Activated gamma-delta T cell (primary cell): ENCODE measurements at places on chromosomes 16 and 17.

DNA sequence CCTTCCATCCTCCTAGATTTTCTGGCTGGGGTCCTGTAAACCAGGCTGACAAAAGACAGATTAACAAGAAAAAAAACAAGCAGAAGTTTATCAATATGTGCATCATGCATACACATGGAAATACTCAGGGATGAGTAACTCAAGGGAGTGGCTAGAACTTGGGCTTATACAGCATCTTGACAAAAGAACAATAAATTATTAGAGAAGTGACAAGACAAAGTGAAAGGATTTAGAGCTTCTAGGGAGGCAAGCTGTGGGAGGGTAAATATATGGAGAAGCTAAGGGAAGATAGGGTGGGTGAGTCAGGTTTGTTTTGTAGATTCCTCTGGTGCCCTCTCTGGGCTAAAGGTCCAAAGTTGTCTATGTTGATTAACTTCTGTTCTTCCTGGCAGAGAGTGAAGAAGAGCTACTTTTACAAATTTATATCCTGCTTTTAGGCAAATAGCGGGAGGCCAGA lies 48.0 kb upstream of the NDRG4 start:
- DNase-seq, result no peak

- no peak for DNase-seq
Observed at GRCh38 chr16:89345642-89346150, 128.2 kb downstream of the ZNF778 start.

- no peak for DNase-seq
Observed at GRCh38 chr17:44309472-44309871, 1.1 kb downstream of the RUNDC3A start.

DNA sequence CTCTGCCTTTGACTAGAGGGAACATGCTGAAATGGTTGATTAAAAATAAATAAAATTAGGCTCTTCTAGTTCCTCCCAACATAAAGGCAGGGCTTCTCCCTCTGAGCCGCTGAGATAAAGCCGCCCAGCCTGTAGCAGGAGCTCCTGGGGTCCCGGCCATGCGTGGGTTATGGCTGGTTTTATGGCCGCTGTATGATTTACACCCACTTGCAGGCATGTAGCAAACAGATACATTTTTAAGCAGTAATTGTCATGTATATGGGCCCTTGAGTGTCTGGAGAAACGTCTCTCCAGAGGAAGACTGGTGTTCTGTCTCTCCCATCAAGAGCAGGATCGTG lies 201.0 kb upstream of the TNRC6C start:
- no peak for DNase-seq

GRCh38 chr17:56602292-56603130 lies 9.0 kb downstream of the NOG start:
- no peak for DNase-seq

- no peak for DNase-seq
Observed at GRCh38 chr17:59327121-59327980, 4.1 kb upstream of the YPEL2 start.

DNA sequence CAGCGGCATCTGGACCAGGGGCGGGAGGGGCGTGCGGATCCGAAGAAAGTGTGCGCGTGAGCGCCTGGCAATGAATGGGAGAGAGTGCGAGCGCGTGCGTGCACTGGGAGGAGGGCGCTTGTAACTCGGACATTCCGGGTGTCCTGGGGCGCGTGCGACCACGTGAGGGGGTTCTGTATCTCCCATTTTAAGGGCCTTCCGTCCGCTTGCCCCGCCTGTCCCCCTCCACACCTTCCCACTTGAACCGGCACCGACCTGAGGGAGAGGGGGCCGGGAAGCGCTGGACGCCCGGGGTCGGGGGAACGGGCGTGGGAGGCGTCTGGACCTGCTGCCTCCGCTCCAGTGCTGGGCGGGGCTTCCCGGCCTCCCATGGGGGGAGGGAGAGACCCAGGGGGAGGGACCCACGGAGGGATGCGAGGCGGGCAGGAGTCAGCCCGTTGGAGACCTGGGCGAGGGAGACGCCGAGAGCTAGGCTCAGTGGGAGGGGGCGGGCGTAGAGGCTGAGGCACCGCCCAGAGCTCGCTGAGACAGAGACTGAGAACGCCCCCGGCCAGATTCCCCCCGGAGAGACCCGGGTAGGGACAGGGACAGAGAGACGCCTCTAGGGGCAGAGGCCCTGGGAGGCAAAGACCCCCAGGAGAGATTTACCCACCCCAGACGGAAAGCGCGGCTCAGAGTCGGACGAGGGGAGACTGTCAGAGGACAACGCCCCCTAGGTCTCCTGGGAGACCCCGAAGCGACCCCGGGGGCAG lies at the start of gene KREMEN2:
KREMEN2 (plus strand) TSS at position 553 of the 752 bp plus-strand sequence. CDS start 246 bp downstream, outside the sequence.
- no peak for DNase-seq

GRCh38 chr16:53775106-53775820 lies 71.3 kb downstream of the FTO start:
- no peak for DNase-seq

DNA sequence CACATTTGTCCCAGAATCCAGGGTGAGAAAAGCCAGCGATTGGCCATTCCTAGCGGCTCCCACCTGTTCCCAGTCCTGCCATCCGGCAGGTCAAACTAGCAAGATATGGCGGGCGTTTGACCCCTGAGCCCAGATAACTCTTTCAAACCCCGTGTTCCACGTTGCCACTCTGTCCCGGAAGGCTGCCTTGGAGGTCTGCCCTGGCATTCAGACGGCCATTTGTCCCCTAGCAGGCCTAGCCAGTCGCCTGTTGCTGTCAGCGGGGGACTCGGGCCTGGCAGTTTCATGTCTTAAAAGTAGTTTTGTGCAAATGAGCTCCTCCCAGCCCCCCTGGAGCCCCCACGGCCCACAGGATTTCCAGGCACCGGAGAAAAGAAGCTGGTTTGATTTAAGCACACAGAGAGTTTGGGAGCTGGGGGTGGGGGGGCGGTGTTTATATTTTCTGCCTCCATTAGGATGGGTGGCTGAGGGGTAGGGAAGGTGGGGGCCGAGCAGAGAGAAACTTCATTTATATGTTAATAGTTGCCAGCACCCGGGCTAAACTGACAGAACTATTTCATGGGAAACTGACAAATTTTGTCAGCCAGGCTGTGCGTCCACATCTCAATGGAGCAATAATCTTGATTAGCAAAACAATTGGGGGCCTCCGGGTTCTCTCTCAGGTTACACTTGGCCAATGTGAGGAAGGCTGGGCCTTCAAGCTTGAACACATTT lies 240.9 kb upstream of the SALL1 start:
- DNase-seq, result no peak

DNA sequence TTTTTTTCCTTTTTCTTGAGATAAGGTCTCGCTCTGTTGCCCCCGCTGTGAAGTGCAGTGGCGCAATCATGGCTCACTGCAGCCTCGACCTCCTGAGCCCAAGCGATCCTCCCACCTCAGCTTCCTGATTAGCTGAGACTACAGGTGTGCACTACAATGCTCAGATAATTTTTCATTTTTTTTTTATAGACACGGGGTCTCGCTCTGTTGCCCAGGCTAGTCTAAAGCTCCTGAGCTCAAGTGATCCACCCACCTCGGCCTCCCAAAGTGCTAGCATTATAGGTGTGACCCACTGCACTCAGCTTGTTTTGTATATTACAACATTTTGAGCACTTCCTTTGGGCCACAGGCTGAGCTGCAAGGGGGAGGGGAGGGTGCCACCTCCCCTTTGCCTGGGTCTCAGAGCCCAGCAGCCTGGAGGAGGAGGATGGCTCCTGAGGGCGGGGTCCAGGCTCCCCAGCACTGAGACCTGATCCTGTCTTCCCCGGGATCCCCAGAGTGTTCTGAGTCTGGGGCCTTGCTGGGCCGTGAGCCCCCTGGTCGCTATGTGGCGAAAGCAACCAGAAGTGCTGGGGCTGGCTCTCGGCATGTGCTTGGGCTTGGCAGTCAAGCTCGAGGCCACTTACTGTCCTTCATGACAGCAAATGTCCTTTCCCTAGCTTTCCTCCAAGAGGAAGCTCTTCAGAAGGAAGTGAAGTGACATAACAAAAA lies 8.1 kb downstream of the DEF8 start:
- no peak for DNase-seq

DNA sequence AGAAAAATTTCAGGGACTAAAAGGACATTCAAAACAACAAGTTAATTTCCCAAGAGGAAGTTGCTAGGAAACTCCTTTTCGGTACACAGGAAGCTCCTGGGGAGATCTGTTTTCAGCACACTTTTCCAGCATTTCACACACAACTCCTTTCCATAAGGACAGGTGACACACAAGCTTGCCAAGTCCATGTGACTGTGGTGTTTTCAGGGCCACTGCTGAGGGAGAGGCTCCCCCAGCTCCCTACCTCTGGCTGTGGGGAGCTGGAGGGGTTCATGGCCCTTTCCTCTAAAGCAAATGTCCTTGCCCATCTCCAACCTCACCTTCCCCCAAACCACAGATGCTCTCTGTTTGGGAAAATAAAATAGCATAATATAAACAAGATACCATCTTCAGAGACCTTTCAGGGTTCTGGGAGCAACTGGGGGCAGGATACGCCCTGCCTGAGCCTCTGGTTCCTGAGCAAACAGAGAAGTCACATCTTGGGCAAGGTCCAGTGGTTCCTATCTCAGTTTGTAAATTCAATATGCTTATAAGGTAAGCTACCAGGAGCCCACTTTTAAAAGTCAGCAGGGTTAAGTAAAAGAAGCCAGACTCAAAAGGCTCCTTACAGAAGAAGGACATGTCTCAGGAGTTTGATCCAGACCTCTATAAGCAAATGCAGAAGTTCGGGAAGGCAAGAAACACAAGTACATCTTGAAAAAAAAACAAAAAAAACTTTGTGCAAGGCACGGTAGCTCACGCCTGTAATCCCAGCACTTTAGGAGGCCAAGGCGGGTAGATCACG lies 3.0 kb downstream of the PDZD9 start:
- no peak for DNase-seq

- no peak for DNase-seq
Observed at GRCh38 chr16:67441271-67441753, 10.4 kb downstream of the HSD11B2 start.

DNA sequence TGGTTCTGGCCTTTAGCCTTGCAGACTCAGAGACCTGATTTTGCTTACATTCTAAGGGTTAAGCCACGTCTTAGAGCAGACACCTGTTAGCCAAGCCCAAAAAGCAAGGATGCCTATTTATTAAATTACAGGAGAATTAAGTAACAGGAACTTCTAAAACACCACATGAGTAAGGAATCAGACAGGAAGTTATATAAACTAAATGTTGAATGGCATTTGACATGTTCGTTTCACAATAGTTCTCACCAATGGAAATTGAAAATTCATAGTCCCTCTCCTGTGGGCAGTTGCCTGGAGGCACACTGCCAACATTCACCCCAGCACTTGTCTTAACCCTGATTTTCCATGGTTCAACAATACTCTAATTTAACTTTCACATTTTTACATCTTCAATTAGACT lies 9.0 kb downstream of the KRTAP9-7 start:
- DNase-seq, result no peak

- DNase-seq, result no peak
Observed at GRCh38 chr16:87782033-87782432, 16.2 kb upstream of the KLHDC4 start.

DNA sequence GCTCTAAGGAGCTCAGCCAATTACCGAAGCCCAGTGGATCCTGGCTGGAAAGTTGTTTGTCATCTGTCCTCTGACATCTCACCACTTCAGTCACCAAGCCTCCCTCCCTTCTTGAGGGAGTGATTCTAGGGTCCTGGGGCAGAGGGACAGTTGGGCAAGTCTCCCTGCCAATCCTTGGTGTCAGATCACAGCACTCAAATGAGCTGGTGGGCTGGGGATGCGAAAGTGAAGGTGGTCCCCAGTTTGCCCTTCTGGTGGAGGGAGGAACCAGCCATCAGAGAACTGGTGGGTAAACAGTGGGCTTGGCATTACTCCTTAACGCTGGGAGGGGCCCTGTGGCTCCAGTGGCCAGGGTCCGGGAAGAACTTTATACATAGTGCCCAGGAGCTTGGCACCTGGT lies 4.4 kb upstream of the CALB2 start:
- no peak for DNase-seq

DNA sequence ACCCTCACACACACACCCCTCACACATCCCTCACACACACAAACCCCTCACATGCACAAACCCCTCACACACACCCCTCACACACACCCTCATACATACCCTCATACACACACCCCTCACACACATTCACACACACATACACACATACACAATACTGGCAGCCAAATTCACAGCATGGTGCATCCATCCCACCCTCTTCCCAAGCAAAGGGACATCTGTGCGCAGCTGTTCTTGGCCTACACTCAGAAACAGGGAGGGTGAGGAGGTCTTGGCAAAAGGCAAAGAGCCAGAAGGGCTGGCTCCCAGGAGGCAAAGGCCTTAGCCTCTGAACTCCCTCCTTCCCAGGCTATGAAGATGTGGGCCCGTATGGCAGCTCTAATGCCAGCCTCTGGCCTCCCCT lies 23.4 kb downstream of the C17orf67 start:
- DNase-seq, result no peak

DNA sequence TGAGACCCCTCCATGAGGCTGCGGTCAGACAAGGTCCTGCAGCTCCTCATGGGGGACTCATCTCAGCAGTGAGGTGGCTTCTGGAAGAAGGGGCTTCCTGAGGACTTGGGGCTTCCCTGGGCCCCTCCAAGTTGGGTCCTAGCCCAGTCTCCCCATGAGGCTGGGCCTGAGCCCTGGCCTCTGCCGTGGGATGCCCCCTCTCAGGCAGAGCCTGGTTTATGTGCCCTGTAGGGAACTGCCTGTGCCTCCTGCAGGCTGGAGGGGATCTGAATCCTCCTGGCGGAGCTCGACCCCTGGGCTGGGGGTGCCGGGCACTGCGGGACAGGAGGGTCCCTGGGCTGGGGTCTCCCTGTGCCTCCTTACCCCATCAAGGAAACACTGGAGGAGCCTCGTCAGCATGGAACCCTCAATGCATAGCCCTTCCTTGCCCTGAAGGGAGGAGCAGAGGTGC lies 45.8 kb downstream of the TNFRSF13B start:
- DNase-seq, result no peak

- no peak for DNase-seq
Observed at GRCh38 chr16:6155271-6155670, 1057.7 kb upstream of the EEF2KMT start.

- DNase-seq, result no peak
Observed at GRCh38 chr17:12316021-12316420, 295.3 kb downstream of the MAP2K4 start.

- no peak for DNase-seq
Observed at GRCh38 chr17:11369575-11369974, 128.6 kb downstream of the SHISA6 start.

GRCh38 chr16:69581297-69581696 lies 15.5 kb downstream of the NFAT5 start:
- DNase-seq, result no peak

- DNase-seq, result no peak
Observed at GRCh38 chr16:86355951-86356350, 154.4 kb upstream of the FOXF1 start.

- no peak for DNase-seq
Observed at GRCh38 chr16:59385491-59385890, 651.4 kb upstream of the GOT2 start.

GRCh38 chr17:50076591-50077235 lies 18.4 kb upstream of the PDK2 start:
- DNase-seq, result no peak

- DNase-seq, result no peak
Observed at GRCh38 chr16:13021996-13022395, 120.6 kb downstream of the SHISA9 start.

GRCh38 chr17:7001318-7001961 lies 5.6 kb downstream of the ALOX12 start:
- DNase-seq, result no peak

- no peak for DNase-seq
Observed at GRCh38 chr17:45893725-45894021, 681 bp upstream of the MAPT start.
